Immature natural killer cell (primary cell): ENCODE measurements at places on chromosomes 3 and 15. TPM values are rescaled to one million over a fixed set of nuclear protein-coding genes. Genes with fewer than 3 reads are reported as not detected.
A peak's percentile ranks its signal among the peaks of the same experiment; 100 is the strongest.

DNA sequence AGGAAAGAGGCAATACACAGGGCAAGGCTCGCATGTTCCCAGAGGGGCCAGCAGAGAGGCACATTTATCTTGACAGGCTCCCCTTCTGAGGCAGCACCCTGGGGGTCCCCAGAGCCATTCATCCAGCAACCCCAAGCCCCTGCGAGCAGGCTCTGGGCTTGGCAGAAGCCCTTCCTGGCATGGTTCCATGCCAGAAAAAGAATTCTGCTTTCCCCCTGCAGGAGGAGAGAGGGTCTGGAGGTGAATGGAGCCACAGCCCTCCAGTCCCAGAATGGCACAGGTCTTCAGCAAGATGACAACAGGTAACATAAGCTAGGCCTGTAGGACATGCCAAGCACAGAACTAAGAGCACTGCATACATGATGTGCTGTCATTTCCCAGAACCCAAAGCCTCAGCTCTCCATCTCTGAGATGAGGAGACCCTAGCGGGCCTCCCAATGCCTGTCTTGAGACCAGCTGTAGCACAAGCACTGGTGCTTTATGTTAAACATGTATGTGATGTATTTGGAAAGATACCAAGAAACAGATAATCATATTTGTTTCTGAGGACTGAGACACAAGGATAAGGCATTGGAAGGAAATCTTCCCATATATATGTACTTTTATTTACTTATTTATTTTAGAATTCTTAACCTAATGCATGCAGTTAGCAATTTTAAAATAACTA is 121.6 kb downstream of the ALDH1A2 start:
- H3K27me3 ChIP-seq: peaks cover 4% of the 10 kb centered on the region
- no peak for DNase-seq
- H3K4me3 ChIP-seq: no peak overlapping the region
- no peaks in the 10 kb centered on the region for H3K36me3 ChIP-seq
- no peak overlapping the region for H3K27ac ChIP-seq

DNA sequence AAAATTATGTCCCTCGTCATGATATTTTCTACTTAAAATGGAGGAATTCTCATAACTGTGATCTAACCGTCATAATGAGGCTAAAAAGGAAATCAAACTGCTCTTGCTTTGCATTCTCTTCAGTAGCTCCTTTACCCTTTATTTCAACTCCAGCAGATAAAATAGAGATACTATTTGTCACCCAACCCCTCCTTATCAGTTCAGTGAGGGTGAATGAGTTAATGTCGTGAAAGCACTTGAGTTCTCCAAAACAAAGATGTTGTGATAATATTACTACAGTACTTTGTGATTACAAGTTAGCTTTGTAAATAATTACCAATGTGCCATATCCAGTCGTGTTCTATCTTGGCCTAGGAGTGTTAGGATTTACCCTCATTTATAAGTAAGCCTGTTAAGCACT is 63.4 kb upstream of the ANKRD28 start:
- peaks cover 30% of the 10 kb centered on the region for H3K4me1 ChIP-seq
- no peak overlapping the region for H3K27ac ChIP-seq
- H3K4me3 ChIP-seq: peak overlapping the region; percentile 90
- H3K36me3 ChIP-seq: no peaks in the 10 kb centered on the region
- DNase-seq: no peak
- peaks cover 7% of the 10 kb centered on the region for H3K27me3 ChIP-seq

Gene CSTA
- 0.63 TPM for polyA plus RNA-seq

DNA sequence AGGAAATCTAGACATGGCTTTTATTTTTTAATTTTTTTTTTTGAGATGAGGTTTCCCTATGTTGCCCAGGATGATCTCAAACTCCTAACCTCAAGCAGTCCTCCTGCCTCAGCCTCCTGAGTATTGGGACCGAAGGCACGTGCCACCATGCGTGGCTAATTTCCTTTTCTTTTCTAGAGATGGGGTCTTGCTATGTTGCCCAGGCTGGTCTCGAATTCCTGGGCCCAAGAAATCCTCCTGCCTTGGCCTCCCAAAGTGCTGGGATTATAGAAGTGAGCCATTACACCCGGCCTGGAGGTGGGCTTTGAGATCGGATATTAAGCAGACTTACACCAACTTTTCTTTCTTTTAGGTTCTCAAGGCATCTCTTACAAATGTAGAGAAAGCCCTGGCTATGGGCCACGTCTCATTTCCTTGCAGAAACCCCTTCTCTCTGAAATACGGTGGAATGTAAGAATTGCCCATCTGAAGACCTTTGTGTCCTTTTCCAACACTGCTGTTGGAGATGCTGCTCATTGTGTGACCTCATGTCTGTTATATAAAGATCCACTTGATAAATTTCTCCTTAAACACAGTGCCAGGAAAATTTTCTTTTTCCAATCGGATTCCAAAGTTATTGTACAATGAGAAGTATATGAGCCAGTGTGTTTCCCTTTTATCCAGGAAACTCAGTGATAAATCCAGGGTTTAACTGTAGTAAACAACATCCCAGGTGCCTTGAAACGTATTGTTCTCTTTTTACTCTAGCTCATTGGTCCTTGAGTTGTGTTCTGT is 36.8 kb upstream of the CFAP161 start:
- H3K4me1 ChIP-seq: peaks cover 11% of the 10 kb centered on the region
- no peak overlapping the region for H3K4me3 ChIP-seq
- DNase-seq: no peak
- H3K27ac ChIP-seq: no peak overlapping the region
- peaks cover 5% of the 10 kb centered on the region for H3K27me3 ChIP-seq

GRCh38 chr15:101004500-101004899 is 85.3 kb downstream of the LRRK1 start:
- no peak for DNase-seq
- H3K4me3 ChIP-seq: no peak overlapping the region
- H3K36me3 ChIP-seq: no peaks in the 10 kb centered on the region
- peaks cover 6% of the 10 kb centered on the region for H3K27me3 ChIP-seq
- H3K4me1 ChIP-seq: peaks cover 17% of the 10 kb centered on the region

DNA sequence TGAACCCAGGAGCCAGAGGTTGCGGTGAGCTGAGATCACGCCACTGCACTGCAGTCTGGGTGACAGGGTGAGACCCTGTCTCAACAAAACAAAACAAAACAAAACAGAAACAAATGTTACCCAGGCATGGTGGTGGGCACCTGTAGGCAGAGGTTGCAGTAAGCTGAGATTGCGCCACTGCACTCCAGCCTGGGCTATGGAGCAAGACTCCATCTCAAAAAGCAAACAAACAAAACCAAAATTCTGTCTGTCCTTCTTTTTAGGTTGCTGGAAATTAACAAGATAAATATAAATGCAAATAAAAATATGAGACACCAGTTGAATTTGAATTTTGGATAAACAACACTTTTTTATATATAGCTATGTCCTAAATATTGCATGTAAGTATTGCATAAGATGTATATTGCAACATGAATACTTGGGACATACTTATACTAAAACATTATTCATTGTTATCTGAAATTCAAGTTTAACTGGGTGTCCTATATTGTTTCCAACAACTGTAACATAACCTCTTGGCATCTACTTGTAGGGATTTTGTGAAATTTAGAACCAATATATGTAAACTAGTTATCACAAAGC is 4.7 kb upstream of the CEP97 start:
- H3K27ac ChIP-seq: no peak overlapping the region
- peaks cover 4% of the 10 kb centered on the region for H3K27me3 ChIP-seq
- no peak for DNase-seq
- no peak overlapping the region for H3K4me3 ChIP-seq

GRCh38 chr3:65888980-65889706 is 149.6 kb downstream of the MAGI1 start:
- H3K27me3 ChIP-seq: peaks cover 4% of the 10 kb centered on the region

- no peak for DNase-seq
- H3K36me3 ChIP-seq: no peaks in the 10 kb centered on the region
- no peak overlapping the region for H3K27ac ChIP-seq
- no peaks in the 10 kb centered on the region for H3K27me3 ChIP-seq
- H3K4me1 ChIP-seq: peaks cover 83% of the 10 kb centered on the region
Measured at GRCh38 chr3:71031914-71032521, 551.5 kb downstream of the FOXP1 start.

Gene CEMIP
- polyA plus RNA-seq: not detected

Gene RTP1
- not detected for polyA plus RNA-seq

DNA sequence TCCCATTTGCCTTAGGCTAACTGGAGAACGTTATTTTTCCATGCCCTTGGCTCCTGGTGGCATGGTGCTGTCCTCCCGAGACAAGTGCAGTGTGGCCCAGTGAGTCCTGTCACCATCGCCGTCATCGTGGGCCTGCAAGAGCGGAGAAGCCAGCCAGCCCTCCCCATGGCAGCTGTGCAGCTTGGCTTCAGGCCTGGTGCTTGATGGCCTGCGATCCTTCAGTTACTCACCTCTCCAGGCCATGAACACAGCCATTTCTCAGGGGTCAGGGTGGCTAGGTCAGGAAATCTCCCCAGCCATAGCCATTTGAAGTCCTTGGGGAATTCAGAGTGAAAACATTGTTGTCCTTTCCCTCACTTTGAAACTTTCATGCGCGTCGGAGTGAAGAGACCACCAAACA is 189.0 kb upstream of the RGMA start:
- no peak overlapping the region for H3K27ac ChIP-seq
- no peaks in the 10 kb centered on the region for H3K36me3 ChIP-seq
- no peak for DNase-seq

Gene TMCO5A
- not detected for polyA plus RNA-seq

GRCh38 chr3:185151101-185151963 is 1.5 kb downstream of the C3orf70 start:
- H3K4me3 ChIP-seq: peak overlapping the region; percentile 68
- no peak for DNase-seq
- no peaks in the 10 kb centered on the region for H3K36me3 ChIP-seq
- H3K27me3 ChIP-seq: peaks cover 6% of the 10 kb centered on the region
- H3K4me1 ChIP-seq: no peaks in the 10 kb centered on the region

Gene IGF1R
- 1.4 TPM for polyA plus RNA-seq

Gene ACKR2
- polyA plus RNA-seq: 0.18 TPM

- peaks cover 2% of the 10 kb centered on the region for H3K27me3 ChIP-seq
- H3K4me1 ChIP-seq: no peaks in the 10 kb centered on the region
- DNase-seq: no peak
- H3K27ac ChIP-seq: no peak overlapping the region
- no peak overlapping the region for H3K4me3 ChIP-seq
Measured at GRCh38 chr15:94021621-94022320, 209.6 kb upstream of the MCTP2 start.

Gene GOLGA6L7
- polyA plus RNA-seq: not detected

- H3K36me3 ChIP-seq: no peaks in the 10 kb centered on the region
- peaks cover 2% of the 10 kb centered on the region for H3K27me3 ChIP-seq
- H3K4me3 ChIP-seq: no peak overlapping the region
- DNase-seq: no peak
- H3K27ac ChIP-seq: no peak overlapping the region
Measured at GRCh38 chr3:177983320-177983719, 552.9 kb upstream of the KCNMB2 start.

GRCh38 chr3:128502712-128503111 is 9.7 kb upstream of the GATA2 start:
- DNase-seq: no peak
- H3K4me3 ChIP-seq: no peak overlapping the region
- no peaks in the 10 kb centered on the region for H3K36me3 ChIP-seq
- peaks cover 2% of the 10 kb centered on the region for H3K4me1 ChIP-seq

- no peak overlapping the region for H3K4me3 ChIP-seq
- no peak for DNase-seq
- no peaks in the 10 kb centered on the region for H3K4me1 ChIP-seq
- no peak overlapping the region for H3K27ac ChIP-seq
- no peaks in the 10 kb centered on the region for H3K36me3 ChIP-seq
- peaks cover 3% of the 10 kb centered on the region for H3K27me3 ChIP-seq
Measured at GRCh38 chr3:174477491-174477890, 381.6 kb upstream of the NAALADL2 start.

GRCh38 chr15:25844981-25845680 is 18.0 kb downstream of the ATP10A start:
- peak overlapping the region; percentile 94 for H3K27ac ChIP-seq
- no peaks in the 10 kb centered on the region for H3K36me3 ChIP-seq
- peak; percentile 32 for DNase-seq
- peaks cover 6% of the 10 kb centered on the region for H3K27me3 ChIP-seq
- peak overlapping the region; percentile 88 for H3K4me3 ChIP-seq

DNA sequence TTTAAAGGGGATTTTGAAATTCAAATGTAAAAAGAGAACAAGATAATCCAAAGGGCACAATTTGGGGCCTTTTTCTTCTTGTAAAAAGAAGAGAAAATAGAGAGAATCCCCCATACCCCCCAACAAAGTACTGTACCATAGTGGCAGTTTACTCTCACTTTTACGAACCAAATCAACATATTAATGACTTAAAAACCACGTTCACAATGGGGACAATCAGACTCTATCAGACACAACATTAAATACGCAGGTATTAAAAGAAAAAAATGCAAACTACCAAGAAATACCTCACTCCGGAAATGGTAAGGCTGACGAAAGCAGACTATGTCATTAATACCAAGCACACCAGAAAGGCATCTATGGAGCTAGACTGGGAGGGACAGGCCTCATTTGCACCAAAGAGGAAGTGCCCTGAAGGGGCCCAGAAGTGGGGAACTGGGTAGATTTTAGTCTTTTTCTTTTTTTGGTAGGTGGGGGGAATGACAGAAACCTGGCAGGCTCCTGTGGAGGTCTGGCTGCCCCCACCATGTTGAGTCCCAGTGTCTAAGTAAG is 134.3 kb downstream of the TIGIT start:
- no peaks in the 10 kb centered on the region for H3K36me3 ChIP-seq
- no peaks in the 10 kb centered on the region for H3K27me3 ChIP-seq
- DNase-seq: no peak
- H3K4me3 ChIP-seq: no peak overlapping the region
- H3K4me1 ChIP-seq: no peaks in the 10 kb centered on the region

GRCh38 chr3:107978131-107979055 is 112.4 kb downstream of the CD47 start:
- no peak overlapping the region for H3K27ac ChIP-seq
- H3K27me3 ChIP-seq: peaks cover 2% of the 10 kb centered on the region
- peaks cover 41% of the 10 kb centered on the region for H3K4me1 ChIP-seq
- no peak for DNase-seq
- H3K36me3 ChIP-seq: no peaks in the 10 kb centered on the region
- H3K4me3 ChIP-seq: no peak overlapping the region

DNA sequence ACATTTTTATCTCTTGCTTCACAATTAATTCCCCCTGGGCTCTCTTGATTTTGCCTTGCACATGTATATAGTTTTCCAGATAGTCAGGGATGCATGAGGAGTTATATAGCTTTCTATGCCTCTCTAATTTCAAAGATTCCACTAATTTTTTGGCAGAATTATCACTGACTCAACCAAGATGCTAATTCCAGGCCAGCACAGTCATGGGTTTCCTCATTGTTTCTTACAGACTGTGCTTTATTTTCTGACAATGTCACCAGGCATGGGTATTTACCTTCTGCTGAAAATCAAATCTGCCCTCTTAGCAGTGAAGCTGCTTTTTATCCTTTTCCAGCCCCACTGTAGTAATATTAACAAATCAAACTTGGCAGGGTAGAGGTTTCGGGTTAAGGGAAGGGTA is 1520.6 kb upstream of the CADM2 start:
- no peaks in the 10 kb centered on the region for H3K36me3 ChIP-seq
- H3K27me3 ChIP-seq: no peaks in the 10 kb centered on the region
- H3K4me1 ChIP-seq: no peaks in the 10 kb centered on the region
- H3K4me3 ChIP-seq: no peak overlapping the region
- no peak overlapping the region for H3K27ac ChIP-seq
- DNase-seq: no peak

- no peak overlapping the region for H3K27ac ChIP-seq
- peaks cover 25% of the 10 kb centered on the region for H3K4me1 ChIP-seq
- no peak overlapping the region for H3K4me3 ChIP-seq
- no peaks in the 10 kb centered on the region for H3K27me3 ChIP-seq
Measured at GRCh38 chr15:98731712-98732450, 83.5 kb downstream of the IGF1R start.
